ENCODE measurements at places on chromosomes 11 and 22.

DNA sequence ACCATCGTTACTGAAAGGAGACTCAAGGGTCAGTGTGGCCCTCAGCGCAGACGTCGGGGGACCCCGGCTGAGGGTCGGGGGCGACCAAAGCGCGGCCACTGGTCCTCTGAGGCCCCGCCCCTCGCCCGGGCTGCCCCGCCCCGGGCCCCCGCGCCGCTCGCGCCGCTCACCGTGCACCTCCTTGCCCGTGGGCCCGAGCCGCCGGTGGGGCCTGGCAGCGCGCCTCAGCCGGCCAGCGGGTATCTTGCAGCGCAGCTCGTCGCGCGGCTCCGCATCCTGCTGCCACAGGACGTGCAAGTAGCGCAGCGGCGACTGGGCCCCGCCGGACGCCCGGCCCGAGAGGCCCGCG, 419 bp downstream of the ANKRD54 start:
- no peak for DNase-seq

DNA sequence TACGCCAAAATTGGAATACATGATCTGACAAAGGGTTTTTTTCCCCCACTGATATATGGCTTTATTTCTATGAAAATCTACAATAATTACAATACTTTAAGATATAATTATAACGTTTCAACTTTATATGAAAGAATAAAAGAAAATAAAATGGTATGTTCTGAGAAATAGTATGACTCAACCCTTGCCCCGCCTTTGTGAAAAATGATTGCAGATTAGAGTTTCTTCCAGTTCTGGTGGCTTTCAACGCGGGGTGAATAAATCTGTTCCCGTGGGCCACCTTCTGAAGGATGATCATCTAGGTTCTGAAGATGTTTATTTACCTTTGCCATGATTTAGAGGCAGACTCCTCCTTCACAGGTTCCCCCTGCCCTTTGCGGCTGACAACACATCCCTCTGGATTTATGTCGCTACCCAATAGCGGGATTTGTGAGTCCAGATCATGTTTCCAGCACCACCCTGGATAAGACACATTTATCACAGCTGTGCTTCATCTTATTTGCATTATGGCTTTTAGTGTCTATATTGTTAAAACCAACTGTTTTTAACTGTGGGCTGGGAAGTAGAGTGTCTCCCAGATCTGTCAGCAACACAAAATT, 607.0 kb upstream of the KIRREL3 start:
- no peak for DNase-seq

DNA sequence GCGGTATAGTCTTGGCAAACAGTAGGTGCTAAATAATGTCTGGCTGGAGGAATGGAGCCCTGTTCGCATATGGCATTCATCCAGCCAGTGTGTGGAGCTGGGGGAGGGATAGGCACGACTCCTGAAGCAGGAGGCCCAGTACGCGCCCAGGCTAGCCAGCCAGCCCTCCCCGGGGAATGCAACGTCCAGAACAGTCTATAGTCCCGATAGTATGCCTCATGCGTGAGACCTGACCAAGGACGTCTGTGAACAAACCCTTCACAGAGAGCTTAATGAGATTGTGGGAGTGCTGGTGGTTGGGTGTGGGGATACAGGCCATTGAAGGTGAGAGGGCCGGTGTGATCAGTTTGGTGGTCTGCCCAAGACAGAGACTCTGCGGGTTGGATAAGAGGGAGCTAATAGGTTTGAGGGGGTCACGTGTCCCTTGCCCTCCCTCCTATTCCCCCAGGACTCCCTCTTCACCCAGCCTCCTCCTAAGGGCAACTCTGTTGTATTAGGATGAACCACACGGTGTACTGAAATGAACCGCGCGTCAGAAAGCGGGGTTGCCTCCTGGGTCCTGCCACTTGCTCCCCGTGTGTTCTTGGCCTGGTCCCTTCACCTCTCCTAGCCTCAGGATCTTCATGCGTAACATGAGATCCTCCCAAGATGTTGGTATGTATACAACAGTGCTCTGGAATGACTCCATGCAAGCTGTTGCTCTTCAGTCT, 987 bp upstream of the GRIK4 start:
- DNase-seq = no peak

DNA sequence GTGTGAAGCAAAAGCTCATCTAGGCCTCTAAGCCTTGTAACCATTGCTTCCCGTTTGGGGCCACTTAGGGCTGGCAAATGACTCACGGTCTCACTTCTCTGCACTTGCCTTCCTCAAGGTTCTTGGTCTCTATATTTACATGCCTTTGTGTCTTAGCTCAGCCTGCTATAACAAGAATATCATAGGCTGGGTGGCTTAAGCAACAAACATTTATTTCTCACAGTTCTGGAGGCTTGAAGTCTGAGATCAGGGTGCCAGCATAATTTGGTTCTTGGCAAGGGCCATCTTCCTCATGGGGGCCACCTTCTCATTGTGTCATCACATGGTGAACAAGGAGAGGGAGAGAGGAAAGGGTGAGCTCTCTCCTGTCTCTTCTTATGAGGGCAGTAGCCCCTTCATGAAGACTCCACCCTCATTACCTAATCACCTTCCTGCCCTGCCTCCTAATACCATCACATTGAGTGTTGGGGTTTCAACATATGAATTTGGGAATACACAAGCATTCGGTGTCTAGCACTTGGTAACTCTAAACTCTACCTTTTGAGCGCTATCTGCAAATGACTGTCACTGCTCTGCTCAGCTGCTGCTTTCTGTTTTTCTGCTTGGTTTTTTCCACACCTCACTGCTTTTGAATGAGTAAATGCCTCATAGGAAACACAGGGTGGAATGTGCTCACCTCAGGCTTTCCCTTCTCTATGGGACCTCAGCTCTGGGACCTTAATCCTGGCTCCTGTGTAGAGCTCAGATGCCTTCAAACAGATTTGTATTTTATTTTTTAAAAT, 16.2 kb upstream of the ME3 start:
- peak; percentile 35 for DNase-seq

- DNase-seq = no peak
These were observed 47.2 kb downstream of the GALNT18 start for GRCh38 chr11:11574373-11575287.

GRCh38 chr22:27127911-27128310, 470.5 kb downstream of the MIAT start:
- DNase-seq = no peak
